ENCODE measurements at places on chromosomes 3 and 15. TPM values are rescaled to one million over a fixed set of nuclear protein-coding genes. Genes with fewer than 3 reads are reported as not detected.

RARRES1 gene
- total RNA-seq, result 9.2 TPM

MUC20 gene
- 0.74 TPM for total RNA-seq

BNC1 gene
- 0.98 TPM for total RNA-seq

SKOR1 gene
- not detected for total RNA-seq

WDR72 gene
- total RNA-seq, result 5.8 TPM

AHSG gene
- 0.09 TPM for total RNA-seq

FGF12 gene
- 0.62 TPM for total RNA-seq

SEMA5B gene
- total RNA-seq, result 0.16 TPM

NPAP1 gene
- not detected for total RNA-seq

GLCE gene
- 17.2 TPM for total RNA-seq

Data from A549 treated with dexamethasone at 1 μM for 4 hours (cell line).